ENCODE measurements at places on chromosomes 7 and 10. TPM values are rescaled to one million over a fixed set of nuclear protein-coding genes. Genes with fewer than 3 reads are reported as not detected.

SORBS1 gene
- total RNA-seq, result 3.3 TPM

ARHGEF35 gene
- total RNA-seq, result not detected

GPR141 gene
- total RNA-seq, result not detected

TMEM213 gene
- total RNA-seq, result not detected

RNF32 gene
- total RNA-seq, result 3.6 TPM

CPA4 gene
- total RNA-seq, result not detected

- no peak for DNase-seq
Measured at GRCh38 chr10:124152139-124153022, 59.0 kb upstream of the CHST15 start.

DNA sequence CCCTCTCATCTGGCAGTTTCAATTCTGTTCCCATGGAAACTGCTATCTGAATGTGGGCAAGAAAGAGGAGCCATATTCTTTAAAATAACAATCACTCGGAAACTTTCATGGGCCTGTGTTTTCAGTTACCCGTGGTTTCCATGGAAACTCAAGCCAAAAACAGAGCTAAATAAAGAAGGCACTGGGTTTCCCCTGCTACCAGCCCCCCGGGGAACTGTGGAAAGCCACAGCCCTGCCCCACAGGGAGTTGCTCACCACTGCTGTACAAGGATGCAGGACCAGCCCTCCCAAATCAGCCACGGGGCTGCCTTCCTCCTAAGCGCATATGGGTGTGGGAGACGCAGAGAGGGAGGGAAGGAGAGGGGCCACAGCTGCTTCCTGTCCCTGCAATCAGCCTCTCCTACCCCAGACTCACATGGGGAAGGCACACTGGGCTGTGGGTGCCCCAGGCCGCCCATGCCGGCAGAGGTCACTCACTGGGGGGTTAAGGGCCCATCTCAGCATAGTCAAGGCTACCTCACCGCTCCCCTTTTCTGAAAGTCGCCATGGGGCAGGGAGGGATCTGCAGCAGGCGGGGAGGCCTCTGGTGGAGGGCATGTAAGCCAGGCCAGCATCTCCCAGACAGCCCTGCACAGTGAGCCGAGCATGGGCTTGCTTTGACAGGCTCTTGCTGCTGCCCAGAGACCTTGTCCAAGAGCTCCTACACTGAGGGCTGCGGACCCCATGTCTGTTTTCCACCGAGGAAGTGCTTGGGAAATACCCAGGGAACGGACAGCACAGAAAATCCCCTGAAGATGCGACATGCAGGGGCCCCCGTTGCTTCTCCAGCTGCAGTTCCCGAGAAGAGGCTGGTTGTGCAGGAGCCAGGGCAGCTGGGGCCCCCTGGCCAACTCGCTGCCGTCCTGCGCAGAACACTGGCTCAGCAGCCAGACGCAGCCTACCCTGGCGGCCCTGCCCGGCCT is 157.3 kb upstream of the PPP2R2D start:
- no peak for DNase-seq

DNA sequence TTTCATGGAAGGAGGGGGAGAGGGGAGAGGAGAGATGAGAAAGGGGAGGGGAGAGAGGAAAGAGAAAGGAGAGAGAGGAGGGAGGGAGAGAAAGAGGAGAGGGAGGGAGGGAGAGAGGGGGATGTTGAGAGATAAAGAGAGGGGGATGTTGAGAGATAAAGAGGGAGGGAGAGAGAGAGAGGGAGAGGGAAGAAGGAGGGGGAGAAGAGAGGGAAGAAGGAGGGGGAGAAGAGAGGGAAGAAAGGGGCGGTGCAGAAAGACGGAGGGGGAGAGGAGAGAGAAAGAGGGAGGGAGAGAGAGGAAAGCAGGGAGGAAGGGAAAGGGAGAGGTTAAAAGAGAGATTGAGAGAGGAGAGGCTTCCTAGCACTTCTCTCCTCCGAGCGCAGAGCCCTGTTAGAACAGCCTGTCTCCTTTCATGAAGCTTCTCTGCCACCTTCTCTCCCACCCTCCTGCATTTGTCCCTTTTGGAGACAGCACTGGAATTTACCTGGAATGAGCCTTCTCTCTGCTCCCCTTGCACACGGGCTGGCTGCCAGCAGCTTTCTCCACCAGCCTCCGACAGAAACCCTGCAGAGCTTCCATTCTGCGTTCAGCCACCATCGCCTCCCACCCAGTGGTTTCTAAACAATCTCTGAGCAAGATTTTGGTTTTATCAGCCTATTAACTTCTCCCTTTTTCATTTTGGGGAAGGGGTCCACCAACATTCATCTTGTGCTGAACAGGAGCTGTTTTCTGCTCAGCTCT is 74.0 kb upstream of the CARD11 start:
- DNase-seq, result no peak

DNA sequence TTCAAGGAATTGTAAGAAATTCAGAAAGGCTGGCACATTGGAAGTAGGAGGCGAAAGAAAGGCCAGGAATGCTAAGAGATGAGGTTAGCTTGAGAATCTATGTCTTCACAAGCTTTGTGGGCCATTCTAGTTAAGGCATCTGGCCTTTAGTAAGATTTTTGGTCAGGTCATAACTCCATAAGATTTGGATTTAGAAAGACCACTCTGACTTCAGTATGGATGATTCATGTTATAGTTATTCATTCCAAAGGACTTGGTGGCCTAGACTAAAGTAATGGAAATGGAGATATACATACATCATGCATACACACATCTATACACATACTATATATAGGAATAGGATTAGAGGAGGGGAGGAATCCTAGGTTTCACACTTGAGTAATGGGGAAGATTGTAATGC is 77.5 kb downstream of the SEPTIN7 start:
- no peak for DNase-seq

DNA sequence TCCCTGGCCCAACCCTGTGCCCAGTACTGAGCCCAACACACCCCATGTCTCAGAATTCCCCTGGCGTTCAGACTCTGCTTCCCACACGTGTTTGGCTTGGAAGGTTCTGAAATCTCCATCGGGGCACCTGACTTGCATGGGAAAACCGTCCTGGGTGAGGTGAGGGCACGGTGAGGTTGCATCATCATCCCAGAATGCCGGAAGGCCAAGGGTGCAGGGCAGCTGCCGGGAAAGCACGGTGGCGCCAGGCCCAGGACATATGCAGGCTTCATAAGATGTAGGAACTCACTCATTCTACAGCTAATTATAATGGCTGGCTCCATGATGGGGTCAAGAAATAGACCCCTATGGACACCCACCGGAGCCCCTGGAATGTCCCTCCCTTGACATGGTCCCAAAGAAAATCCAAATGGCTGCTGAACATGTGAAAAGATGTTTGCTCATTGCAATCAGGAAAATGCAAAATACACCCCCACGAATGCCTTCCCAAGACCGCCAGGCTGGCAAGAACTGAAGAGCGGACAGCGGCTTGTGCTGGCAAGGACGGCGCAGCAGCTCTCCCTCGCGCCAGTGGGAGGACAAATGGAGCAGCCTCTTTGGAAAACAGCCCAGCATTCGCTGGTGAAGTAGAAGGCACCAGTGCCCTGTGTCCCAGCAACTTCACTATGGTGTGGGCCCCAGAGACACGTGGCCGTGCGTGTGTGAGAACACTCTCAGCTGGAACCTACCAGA is 2.3 kb downstream of the KNDC1 start:
- no peak for DNase-seq

DNA sequence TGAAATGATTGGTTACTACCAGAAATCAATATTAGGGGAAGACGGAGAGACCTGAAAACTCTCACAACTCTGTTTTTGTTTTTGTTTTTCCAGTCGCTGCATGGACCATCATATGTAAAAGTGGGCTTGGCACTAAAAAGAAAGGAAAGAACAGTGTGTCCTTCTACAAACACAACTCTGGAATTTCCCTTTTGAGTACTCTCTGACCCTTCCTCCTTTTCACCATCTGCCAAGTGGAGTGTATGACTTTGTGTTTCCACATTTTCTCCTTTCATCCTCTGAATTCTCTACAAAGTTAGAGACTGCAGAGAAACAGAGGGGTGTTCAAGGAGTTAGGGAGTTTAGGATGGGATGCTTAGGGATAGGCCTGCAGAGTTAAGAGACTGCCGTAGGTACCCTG is 92.0 kb downstream of the MDFIC start:
- no peak for DNase-seq

DNA sequence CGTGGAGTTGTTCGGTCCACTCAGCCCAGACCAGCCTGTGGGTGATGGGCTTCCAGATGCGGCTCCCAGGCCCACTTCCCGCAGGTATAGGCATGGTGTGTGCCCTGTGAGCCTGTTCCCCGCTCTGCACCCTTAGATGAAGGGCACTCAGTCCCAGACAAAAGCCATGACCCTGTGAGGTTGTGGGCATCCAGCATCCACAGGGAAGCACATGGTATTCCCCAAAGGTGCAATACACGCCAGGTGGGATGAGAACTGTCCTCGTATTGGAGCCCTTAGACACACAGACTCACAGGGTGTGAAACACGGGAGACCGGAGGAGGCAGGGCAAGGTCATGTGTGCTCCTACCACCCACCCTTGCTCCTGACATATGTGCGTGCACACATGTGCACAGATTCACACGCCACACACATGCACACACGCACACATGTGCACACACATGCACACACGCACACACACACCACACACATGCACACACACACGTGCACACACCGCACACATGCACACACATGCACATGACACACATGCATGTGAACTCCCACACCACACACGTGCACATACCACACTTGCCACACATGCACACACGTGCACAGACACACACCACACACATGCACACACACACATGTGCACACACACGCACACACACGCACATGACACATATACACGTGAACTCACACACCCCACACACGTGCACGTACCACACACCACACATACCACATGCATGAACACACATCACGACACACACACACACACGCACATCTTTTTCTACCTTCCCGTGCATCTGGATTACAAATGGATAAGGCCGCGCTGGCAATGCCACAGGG is 319.4 kb downstream of the WDR37 start:
- DNase-seq, result no peak

GRCh38 chr7:7911369-7912123 is 57.0 kb upstream of the GLCCI1 start:
- no peak for DNase-seq

- no peak for DNase-seq
Measured at GRCh38 chr7:4051696-4052095, 630.4 kb upstream of the FOXK1 start.

DNA sequence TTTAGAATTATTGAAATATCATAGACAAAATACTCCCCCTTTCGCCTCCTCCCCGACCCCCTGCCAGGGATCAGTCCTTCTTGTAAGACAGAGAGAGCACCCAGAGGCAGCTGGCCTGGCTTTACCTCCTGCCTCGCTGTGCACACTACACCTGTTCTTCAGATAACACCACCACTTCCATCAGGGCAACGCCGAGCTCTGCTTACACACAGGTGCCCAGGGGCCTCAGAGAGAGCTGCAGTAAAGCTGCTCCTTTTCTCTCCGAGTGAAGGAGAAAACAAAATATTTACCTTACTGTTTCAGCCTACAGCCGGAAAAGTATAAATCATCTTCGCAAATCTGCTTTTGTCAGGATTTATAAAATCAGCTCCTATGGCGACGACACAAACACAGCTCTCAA is 80.7 kb downstream of the HIPK2 start:
- DNase-seq, result peak; percentile 48

GRCh38 chr7:14807507-14807906 is 95.0 kb downstream of the DGKB start:
- no peak for DNase-seq

DNA sequence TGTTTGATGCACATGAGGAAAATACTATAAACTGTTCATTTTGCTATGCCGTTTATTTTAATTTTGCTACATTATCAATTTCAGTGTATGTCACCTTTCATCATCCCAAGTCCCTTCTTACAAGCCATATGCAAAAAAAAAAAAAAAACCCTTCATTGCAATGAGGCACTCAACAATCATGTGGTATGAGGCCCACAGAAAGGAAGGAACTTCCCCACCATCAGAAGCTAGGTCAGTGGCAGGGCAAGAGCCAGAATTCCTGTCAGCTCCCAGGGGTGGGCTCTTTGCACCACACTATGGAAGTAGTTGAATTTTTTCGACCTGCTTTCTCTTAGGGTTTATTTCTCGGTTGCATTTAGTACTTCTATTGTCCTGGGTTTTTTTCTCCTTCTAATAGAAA is 75.4 kb downstream of the NOC3L start:
- DNase-seq, result no peak

DNA sequence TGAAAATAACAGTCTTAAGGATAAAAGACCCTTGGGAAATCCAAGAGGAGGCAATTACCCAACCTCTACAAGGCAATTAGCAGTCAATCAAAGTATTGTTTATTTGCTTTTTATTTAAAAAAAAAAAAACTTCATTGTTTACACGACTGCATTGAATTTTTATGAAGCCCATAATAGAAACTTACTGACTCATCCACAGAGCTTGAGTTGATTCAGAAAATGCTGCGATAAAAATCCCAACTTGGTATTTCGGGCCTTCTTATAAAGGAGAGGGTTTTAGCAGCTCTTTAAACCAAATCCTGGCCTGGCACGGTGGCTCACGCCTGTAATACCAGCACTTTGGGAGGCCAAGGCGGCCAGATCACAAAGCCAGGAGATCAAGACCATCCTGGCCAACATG is 69.2 kb upstream of the PALS2 start:
- DNase-seq, result no peak

Measured in OCI-LY7 (cell line).